Psoas muscle (tissue), 8 donors: ENCODE measurements at places on chromosomes 6 and 20. TPM values are rescaled to one million over a fixed set of nuclear protein-coding genes. Genes with fewer than 3 reads are reported as not detected.

- no peak for DNase-seq
Measured at GRCh38 chr6:155498370-155498769, 42.7 kb upstream of the NOX3 start.

DNA sequence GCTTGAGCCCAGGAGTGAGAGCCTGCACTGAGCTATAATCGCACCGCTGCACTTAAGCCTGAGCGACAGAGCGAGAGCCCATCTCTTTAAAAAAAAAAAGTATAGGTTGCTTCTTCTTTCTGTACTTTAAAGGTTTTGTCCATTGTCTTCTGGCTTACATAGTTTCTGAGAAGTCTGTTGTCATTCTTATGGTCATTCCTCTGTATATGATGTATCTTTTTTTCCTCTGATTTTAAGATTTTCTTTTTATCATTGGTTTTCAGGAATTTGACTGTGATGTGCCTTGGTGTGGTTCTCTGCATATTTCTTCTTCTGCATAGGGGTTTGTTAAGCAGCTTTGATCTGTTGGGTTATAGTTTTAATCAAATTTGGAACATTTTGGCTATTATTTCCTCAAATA lies 29.1 kb downstream of the QRSL1 start:
- no peak for DNase-seq

Gene FRK
- total RNA-seq: 2.0 TPM

Gene FAM217A
- total RNA-seq: not detected

Gene SLC17A2
- total RNA-seq: not detected

Gene LIN28B
- not detected for total RNA-seq
